ENCODE measurements at places on chromosomes 2 and 18.

DNA sequence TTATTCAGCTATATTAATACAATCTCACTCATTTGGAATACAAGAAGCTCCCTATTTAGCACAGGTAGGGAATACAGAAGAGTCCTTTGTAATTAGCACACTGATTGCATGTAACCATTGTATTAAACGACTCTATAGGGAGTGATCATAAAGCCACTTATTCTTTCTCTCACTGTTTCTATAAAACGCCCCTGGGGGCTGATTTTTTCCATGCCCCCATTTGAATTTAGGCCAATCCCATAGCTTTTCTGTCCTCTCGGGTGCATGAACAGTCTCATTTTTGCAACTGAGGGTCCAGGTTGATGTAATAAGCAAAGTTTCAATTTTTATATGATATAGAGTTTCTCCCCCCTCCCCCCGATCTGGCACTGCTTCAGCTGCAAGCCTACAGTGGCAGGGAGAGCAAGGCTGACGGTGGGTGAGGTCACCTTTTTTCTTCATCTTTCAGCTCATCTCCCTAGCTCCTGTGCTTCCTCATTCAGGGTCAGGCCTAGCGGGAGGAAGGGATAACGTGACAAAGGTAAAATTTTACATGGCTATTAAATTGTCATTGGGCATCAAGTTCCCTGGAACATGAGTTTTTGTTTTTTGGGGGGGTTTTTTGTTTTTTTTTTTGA is 45.7 kb downstream of the GAD1 start:
- no peak for DNase-seq

- DNase-seq = no peak
These were observed 76.4 kb downstream of the AP1S3 start for GRCh38 chr2:223760838-223761502.

- no peak for DNase-seq
These were observed 149.0 kb downstream of the GLI2 start for GRCh38 chr2:120884472-120885290.

DNA sequence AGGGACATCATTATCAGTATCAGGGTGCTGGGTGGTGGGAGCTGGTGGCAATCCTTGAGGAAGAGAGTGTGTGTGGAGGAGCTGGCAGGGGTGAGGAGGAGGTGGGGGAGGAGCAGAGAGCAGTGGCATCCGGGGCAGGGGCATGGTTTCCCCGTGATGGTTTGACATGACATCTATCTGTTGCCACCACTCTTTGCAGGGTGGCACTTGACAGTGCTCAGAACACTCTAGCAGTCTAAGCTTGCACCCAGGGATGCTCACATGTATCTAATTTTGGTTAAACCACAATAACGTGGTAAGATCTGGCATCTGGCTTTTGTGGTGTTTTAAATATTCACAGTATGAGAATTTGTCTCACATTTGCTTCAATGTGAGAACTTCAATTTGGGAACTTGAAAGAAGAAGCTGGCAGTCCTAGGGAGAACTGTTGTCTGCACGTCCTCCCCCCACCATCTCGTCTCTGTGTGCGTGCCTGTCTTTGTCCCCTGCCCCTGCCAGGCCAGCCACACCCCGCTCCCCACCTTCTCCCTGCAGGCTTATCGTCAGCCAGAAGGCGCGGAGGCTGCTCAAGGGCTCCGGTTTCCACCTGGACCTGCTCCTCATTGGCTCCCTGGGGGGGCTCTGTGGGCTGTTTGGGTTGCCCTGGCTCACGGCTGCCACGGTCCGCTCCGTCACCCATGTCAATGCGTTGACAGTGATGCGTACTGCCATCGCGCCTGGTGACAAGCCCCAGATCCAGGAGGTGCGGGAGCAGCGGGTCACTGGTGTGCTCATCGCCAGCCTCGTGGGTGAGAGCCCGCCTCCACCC is 11.7 kb downstream of the SLC4A3 start:
- DNase-seq = no peak

GRCh38 chr2:134657650-134658250 is 61.0 kb downstream of the TMEM163 start:
- DNase-seq = no peak

GRCh38 chr2:64768491-64769005 is 114.8 kb upstream of the SERTAD2 start:
- no peak for DNase-seq

DNA sequence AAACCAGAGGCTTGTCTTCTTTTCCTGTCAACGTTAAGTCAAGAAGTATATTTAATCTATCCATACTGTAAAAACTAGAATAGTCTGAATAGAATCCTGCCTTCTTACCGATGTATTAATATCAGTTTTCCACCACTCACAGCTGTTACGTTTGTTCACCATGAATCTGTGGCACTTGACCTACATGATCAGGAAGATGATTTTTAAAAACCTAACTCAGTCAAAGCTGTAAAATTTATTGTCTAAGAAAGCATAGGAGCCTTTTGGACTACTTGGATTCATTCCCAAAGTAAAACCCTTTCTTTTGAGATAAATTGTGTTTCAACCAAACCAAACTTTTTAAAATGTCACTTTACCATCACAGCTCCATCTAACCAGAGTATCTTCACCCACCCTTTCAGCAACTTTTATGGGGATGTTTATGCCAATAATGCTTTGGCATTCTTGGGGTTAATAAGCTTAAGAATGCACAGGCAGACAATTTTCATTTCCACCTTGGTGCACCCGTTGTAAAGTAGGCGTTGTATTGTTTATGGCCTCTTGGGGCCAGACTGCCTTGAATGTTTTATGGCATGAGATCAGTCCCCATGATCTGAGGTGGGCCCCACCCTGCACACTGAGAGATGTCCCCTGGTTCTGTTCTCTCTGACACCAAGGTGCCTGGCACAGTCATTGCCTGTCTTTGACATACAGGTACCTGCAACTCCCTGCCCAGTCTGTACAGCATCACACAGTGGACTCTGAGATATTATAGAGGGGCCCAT is 176.2 kb upstream of the EPAS1 start:
- DNase-seq = no peak

DNA sequence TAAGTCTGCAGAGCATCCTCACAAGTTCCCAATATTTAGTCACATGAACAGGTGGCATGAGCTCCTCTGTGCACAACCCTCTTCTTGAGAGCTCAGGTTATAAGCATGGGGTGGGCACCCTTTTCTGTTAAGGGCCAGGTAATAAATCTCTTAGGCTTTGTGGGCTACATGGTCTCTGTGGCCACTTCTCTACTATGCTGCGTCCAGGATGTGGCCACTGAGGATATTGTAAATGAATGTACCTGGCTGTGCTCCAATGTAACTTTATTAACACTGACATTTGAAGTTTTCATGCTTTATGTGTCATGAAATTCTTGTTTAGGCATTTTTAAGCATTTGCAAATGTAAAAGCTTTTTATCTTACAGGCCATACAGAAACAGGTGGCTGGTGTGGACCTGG is 116.8 kb upstream of the ST6GAL2 start:
- DNase-seq = no peak

DNA sequence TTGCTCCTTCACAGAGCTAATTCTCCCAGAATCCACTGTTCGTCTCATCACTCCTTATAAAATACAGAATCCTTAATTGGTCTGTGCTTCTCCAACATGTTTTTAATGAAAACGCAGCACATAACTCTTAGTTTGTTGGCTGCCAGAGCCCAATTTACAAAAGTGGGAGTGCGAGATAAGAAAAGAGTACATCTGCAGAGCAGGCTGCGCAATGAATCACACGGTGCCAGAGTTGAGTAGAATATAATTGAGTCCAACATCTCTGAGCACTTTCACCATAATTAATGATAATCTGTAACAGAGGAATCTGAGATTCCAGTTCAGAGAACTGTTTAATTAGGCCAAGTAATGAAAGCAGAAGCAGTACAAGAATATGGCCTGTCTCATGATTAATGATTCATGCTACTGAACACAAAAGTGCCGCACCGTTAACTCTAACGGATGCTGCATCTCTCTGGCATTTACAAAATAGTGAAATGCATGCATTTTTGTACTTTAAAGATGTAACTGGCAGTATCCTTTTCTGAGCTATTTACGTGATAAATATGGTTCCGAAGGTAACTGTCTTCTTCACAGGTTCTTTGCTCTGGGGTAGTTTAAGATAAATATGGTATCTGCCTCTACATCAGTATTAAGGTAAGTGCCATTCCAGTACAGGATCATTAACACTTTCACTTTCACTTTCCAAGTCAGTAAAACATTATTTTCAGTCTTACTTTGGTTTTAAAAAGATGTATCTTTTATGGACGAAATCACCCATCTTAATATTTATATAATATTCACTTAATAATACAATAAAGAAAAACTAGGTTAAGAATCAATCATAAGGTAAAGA is 785.6 kb downstream of the NR4A2 start:
- no peak for DNase-seq

- no peak for DNase-seq
These were observed 445.1 kb upstream of the SPRED2 start for GRCh38 chr2:65877331-65878010.

All from NCI-H2081 (cell line).